Sigmoid colon (tissue), 7 donors: ENCODE measurements at places on chromosomes 3 and 15. TPM values are rescaled to one million over a fixed set of nuclear protein-coding genes. Genes with fewer than 3 reads are reported as not detected.
A peak's percentile ranks its signal among the peaks of the same experiment; 100 is the strongest.

- no peak for DNase-seq
Observed at GRCh38 chr15:34336231-34336990, 1.2 kb downstream of the SLC12A6 start.

Gene ATP8B4
- 1.8 TPM for polyA plus RNA-seq

DNA sequence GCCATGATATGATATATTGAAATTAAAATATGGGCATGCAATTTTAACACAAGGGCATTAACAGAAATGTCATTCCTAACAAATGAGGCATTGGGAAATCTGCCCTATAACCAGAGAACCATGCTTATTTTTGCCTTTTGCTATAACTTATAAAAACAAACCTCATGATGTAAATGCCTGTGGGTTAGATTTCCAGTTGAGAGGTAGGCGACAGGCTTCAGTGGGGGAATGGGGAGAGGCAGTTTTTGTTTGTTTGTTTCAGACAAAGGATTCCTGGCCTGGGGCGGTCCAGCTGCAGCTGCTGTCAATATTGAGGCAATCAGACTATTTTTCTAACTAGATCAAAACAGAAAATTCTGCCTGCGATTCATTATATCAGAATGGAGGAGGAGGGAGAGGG is 490.4 kb upstream of the CFAP20DC start:
- no peak for DNase-seq

DNA sequence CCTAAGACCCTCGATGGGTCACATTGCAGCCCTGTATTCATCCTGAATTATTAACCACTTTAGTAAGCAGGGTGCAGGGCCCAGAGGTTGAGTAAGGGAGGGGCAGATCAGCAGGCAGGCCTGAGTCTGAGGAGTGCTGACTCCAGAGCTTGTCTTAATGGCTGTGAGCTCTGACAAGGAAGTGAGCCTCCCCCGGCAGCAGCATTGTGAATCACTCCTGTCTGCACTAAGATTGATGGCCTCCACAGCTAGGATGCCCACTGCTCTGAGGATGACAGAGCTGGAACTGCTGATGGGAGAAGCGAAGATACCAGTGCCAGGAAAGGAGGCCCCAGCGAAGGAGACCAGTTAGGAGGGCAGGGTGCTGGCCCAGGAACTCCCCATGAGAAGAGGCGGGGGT is 46.5 kb upstream of the CCDC174 start:
- DNase-seq: no peak

Gene AADAC
- not detected for polyA plus RNA-seq

DNA sequence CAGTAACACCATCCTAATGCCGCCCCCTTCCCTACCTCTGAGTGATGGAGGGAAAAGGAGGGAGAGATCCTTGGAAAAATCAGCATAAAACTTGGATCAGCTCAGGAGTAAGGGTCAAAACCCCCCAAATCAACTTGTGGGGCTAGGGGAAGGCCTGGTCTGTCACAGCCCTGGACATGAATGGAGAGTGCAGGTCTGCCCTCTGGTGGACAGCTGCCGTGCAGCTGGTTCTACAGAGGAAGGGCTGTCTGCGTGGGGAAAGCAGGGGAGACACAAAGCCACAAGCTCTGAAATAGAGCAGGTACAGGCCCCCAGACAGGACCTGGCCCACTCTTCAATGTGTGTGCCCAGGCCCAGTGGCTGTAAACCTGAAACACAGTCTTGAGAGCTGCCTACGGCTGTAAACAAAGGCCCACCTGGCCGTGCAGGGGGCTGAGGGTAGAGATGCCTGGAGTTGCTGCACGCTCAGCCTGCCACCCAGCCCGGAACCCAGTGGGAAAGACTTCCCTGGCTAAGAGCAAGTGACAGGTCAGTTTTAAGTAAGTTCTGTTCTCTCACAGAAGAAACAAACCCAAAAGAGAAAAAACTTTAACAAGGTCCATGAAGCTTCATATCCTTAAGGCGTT is 16.4 kb downstream of the CLK3 start:
- no peak for DNase-seq

Gene RAB6B
- polyA plus RNA-seq: 0.60 TPM

GRCh38 chr3:64496786-64497490 is 190.9 kb downstream of the ADAMTS9 start:
- no peak for DNase-seq

Gene HESX1
- not detected for polyA plus RNA-seq

DNA sequence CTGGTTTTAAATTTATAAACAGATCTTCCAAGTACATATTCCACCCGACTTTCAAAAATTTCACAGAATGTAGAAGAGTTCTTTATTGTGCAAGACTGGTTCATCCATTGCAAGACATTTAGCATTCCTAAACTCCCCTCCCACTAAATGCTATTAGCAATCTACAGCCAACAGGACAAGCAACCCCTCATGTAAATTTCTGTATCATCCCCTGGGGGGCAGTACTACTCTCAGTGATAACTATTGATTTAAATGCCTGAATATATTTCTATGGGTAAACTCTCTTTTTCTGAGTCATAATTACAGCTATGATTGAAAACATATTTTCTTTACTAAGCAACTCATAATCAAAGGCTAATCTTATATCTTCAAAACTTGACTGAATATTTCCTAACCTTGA is 10.7 kb upstream of the SLC15A2 start:
- no peak for DNase-seq

Gene SLC24A5
- not detected for polyA plus RNA-seq

Gene TNFAIP8L3
- 13.5 TPM for polyA plus RNA-seq

DNA sequence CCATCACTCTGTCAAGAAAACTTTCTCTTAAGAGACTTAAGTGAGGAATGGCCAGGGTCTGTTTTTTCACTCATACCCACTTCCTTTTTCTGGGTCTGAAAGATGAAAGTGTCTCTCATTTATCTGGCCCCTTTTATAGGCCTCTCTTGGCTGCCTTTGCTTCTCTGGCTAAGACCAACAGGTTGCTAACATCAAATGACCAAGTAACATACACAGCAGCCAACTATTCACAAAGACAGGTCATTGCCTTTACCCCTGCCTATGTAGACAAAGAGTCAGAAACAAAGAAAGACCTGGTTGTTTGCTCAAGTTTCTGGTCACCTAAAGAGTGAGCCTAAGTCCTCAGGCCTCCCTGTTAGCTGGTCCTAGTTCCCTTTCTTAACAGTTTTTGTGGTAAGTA is 24.0 kb upstream of the CSTA start:
- no peak for DNase-seq

Gene POPDC2
- 3.6 TPM for polyA plus RNA-seq

Gene FBN1
- 1.2 TPM for polyA plus RNA-seq

GRCh38 chr3:194871864-194872668 is 186.4 kb downstream of the FAM43A start:
- DNase-seq: no peak

DNA sequence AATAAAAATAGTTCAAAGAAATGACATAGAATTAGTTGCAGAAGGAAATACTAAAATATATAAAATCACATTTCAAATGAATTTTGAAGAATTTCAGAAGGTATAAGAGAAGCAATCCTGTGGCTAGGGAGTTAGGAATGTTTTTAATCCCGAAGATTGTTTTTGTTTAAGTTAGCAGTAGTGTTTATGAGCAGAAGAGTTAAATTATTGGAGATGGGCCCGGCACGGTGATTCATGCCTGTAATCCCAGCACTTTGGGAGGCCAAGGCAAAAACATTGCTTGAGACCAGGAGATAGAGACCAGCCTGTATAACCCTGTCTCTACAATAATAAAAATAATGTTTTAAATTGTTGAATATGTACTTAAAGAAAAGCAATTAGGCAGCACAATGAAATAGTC is 432.5 kb downstream of the MFSD1 start:
- no peak for DNase-seq

Gene MUC4
- polyA plus RNA-seq: 8.8 TPM

Gene THSD4
- 5.1 TPM for polyA plus RNA-seq

DNA sequence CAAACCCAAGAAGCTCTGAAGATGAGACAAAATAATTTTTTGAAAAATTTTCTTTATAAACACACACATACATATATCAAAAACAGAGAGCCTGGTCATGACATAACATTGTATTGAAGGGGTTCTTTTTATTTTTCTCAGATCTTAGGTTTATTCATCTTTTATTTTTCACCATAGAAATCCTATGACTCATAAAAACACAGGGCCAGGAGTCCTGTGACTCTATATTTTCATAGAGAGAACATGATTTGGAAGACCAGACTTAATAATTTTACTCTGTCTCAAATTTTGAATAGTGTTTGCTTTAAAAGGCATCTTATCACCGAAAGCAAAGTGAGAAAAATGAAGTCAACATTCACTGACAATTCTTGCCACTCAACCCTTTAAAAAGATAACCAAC is 57.7 kb downstream of the SUCNR1 start:
- no peak for DNase-seq

Gene LAMB2
- 85.0 TPM for polyA plus RNA-seq

- peak; percentile 81 for DNase-seq
Observed at GRCh38 chr15:68022061-68022460, 32.1 kb upstream of the PIAS1 start.

- DNase-seq: no peak
Observed at GRCh38 chr15:98506711-98507110, 141.6 kb upstream of the IGF1R start.

DNA sequence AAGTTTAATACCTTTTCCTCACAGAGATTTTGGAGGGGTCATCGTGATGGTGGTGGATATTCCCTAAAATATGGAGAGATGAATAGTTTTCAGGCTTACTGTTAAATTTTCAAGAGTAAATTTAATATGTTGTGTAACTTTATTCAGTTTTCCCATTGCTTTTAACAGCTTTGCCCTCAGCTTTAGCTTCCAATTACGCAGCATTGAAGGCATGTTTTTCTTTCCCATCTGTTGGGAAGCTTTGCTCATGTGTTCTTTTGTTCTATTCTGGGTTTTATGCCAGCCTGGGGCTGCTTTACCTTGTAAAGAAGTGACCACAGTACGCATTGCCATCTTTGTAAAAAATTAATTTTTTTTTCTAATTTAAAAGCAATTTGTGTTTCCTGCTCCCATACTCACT is 151.5 kb downstream of the B3GALNT1 start:
- DNase-seq: no peak

DNA sequence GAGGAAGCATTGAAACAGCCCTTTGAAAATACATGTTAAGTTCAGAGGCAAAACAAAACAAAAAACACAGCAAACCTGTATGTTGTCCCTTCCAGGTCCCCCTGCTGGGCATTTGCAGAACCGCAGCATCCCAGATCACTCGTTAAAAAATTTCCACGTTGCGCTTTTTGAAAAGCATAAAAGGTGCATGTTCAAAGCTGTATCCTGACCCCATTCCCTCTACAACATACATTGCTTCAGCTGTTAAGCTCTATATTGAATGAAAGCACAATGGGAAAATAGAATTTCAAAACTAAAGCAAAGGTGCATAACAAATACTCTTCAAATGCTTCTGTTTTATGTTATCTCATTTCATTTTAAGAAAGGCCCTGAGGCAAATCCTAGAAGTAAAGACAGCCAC is 328.3 kb downstream of the THSD4 start:
- no peak for DNase-seq

DNA sequence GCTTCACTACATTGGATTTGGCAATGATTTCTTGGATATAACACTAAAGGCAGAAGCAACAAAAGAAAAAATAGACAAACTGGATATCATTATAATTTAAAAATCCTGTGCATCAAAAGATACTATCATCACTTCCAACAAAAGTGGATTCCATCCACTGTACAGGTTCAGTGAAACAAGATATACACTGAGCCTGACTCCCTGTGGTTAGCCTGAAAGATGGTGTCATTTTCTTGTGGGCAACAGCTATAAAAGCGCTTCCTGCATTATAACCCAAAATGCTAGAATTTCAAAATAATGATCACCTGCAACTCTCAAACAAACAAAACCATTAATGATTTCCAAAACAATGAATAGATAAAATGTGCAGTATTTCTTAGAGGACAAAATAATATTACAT is 39.6 kb upstream of the TBC1D23 start:
- no peak for DNase-seq

Gene PRRT3
- 0.90 TPM for polyA plus RNA-seq

GRCh38 chr3:101204246-101204645 is 116.1 kb downstream of the IMPG2 start:
- DNase-seq: no peak

GRCh38 chr3:57877116-57877515 is 121.0 kb downstream of the SLMAP start:
- no peak for DNase-seq

Gene NEIL1
- 6.5 TPM for polyA plus RNA-seq

GRCh38 chr15:101618076-101618475 is 34.1 kb downstream of the TM2D3 start:
- DNase-seq: no peak

Gene KCNH8
- polyA plus RNA-seq: 0.60 TPM

Gene TNIK
- polyA plus RNA-seq: 7.2 TPM

DNA sequence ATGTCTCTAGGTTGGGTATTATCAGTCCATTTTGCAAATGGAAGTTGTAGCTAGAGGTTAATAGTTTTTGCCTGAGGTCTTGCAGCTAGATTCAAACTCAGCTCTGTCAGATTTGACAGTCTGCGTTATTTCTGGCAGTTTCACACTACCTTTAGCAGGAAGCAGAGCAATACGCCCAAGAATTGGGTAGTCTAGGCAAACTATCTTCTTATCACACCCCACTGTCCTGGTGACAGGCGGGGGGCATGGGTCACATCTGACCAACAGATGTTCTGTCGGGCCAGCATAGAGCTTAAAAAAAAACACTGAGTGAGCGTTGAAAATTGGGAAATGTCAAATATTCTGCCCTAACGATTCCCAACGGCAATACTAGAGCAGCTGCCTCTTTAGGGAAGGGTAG is 5.7 kb downstream of the GPR160 start:
- DNase-seq: no peak

- DNase-seq: no peak
Observed at GRCh38 chr15:64344651-64345294, 11.2 kb downstream of the CSNK1G1 start.

DNA sequence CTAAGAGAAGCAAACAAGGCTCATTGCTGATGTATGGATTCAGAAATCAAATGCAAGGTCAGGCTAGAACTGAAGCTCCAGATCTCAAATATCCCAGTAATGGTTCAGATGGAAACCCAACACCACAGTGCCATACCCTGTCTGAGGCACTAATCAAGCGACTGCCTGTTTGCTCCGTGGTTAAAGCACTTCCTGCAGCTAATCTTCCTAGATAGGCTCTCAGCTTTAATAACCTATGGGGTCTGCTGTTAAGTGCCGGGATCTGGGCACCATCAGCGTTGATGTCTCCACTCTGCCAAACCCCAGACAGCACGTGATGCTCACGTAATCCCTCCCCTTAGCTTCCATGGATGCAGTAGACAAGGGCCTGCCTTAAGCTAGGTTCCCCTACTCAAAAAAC is 262.6 kb downstream of the MECOM start:
- no peak for DNase-seq

DNA sequence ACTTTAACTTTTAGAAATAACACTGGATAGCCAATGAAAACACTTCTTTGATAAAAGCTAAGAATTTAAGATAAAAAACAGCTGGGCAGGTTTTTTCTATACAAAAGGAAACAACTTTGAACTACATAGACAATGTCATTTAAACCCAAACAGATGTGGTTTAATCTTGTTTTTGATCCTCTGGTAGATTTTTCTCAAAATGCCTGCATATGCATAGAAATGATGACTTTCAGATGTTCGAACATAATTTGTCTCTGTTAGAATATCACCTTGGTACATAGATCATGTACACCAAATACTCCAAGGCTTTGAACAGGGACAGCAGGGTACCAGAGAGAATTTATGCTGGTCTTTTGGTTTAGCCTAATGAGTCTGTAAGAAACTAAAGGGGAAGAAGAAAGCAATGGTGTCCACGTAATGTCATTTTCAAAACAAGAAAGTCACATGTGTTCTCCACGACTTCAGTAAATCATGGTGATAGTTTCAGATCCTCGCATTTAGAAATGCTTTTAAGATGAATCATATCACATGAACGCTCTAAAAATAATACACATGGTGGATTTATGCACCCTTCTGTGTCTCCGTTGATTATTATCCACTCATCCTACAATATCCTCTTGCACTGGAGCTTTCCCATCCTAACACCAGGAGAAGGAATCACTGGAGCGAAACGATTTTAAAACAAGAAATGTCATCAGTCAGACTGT is 160.1 kb upstream of the PDZRN3 start:
- DNase-seq: no peak
